ENCODE measurements at places on chromosomes 5 and 9.

- no peak for DNase-seq
Observed at GRCh38 chr5:25066239-25066638, 421.5 kb upstream of the CDH10 start.

DNA sequence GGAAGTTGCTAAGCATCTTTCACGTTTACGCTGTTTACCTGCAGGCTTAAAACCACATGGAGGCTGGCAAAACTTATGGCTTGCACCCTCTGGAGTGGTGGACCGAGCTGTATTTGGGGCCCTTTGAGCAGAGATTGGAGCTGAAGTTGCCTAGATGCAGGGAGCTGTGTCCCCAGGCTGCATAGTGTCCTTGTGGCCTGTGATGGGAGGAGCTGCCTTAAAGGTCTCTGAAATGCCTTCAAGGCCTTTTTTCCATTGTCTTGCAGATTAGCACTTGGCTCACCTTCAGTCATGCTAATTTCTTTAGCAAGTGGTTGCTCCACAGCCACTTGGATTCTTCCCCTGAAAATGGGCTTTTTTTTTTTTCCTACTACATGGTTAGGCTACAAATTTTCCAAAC is 81.5 kb upstream of the CHD1 start:
- no peak for DNase-seq

DNA sequence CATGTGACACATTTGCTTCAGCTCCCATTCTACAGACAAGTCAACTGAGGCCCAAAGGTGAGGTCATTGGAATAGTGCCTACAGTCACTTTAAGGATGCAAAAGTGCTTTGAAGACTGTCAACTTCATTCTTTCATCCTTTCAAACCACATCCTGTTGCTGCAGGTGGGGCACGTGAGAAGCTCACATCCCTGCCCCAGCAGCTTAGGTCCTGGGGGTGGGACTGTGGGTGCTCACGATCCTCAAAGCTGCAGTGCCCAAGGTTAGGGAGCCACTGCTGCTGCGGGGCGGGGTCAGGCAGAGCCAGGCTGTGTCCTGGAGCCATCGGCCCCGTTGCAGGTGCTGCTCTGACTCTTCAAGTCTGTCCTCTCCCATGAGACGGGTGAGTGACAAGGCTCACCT is 57.9 kb upstream of the IER5L start:
- DNase-seq: no peak

DNA sequence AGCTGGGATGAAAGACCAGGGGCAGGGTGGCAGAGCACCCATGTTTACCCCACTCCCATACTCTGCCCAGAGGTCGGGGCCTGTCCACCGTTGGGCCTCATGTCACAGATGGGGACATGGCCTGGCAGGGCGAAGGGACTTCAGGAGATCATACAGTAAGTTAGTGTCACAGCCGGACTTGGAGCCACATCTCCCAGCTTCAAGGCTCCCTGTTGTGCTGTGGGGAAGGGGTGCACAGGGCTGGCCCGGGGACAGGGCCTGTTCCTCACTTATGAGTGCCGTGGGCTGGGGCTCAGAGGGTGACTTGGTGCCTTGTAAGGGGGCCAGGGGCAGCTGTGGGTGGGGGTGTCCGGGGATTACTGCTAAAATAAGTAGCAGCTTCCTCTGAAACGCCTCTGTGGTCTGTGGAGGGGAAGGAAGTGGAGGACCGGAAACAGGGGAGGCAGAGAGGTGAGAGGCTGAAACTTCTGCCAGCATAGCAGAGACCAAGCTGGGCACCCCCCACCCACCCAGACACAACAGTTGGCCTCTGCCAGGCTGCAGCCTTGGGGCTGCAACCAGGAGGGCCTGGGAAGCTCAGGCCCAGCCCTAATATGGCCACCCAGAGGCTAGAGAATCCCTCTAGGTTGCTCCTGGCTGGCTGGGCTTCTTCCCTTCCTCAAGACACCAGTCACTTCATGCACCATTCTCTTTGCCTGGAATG is 41.1 kb upstream of the NEK6 start:
- DNase-seq: peak; percentile 97

DNA sequence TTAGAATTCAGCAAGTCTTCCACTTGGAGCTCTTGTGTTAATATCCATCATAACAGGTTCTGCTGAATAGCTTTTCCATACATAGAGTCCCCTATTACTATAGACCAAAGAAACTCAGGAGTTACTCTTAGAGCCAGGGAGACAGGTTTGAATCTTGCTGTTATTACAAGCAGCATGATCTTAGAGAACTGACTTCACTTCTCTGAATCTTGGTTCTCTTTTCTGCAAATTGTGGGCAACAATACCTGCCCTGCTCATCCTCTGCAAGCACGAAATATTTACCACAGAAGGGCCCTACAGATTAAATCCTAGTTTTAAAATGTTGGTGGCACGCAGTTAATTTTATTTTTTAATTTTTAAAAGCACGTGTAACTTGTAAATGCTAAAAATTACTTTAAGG is 111.7 kb downstream of the TLR4 start:
- no peak for DNase-seq

DNA sequence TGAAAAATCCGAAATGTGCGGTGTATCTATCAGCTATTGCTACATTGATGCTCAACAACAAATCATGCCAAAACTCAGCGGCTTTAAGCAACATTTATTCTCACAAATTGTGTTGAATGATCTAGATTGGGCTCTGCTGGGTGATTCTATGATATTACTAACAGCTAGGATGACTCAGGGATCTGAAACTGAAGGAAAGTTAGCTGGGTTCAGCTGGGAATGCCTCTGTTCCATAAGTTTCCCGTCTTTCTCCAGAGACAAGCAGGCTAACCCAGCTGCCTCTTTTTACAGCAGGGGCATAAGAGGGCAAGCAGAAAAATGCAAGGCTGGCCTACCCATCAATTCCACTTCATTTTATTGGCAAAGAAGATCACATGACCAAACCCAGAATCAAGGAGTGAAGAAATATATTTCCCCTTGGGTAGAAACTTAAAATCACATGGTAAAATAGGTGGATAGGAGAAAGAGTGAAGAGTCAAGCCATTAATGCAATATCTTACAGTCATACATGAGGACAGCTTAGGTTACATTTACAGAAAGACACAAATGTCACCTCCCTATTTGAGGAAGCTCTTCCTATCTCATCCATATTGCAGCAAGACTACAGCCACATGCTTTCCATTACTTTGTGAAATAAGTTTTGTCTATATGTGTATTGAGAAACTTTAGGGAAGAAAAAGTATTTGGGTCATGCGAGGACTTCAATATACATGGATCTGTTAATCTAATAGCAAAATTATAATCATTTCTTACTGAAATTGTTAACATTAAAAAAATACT is 30.8 kb downstream of the IL7R start:
- DNase-seq: no peak

DNA sequence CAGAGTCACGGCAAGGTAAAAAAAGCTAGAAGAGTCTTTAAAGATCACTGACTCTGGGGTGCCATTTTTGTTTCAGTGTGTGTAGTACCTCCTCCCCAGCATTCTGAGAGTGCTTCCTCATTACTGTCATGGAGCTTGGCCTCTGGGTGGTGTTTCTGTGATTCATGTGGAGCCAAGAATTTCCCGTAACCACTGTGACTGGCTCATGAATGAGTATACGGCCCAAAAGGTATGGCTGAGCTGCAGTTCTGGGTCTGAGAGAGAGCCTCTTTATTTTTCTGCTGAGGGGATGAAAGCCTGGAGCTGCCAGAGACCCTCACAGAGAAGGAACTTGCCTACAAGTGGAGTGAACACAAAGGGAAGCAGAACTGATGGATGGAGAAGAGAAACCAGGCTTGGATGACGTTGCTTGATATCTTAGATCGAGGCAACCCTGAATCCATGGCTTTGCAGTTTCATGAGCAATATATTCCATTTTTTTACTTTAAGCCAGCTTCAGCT is 85.6 kb downstream of the PTTG1 start:
- no peak for DNase-seq

DNA sequence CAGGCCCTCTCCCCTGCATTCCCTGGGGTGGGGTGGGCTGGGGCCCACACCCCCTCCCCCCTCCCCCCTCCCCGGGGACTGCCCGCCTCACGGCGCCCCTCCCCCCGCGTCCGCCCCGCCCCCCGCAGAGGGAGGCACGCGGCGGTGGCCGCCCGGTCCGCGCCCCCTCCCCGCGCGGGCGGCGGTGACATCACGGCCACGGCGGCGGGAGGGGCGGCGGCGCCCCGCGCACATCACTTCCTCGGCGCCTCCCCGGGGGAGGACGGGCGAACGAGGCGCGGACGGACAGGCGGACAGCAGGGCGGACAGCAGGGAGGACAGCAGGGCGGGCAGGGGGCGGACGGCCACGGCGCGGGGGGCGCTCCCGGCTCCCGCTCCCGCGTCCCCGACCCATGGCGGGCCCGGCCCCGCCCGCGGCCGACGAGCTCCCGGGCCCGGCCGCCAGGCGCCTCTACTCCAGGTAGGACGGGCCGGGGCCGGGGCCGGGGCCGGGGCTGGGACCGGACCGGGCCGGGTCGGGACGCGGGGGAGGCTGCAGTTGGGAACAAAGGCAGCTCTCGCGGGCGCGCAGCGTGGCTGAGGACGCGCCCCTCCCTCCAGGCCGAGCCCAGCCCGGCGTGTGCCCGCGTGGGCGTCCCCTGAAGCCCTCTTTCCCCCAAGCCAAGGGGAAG is at the start of gene GPSM1:
TSS of gene GPSM1 (plus strand) at position 236 of the 671 bp plus-strand sequence. CDS start at position 393, 157 bp downstream.
- peak; percentile 41 for DNase-seq

DNA sequence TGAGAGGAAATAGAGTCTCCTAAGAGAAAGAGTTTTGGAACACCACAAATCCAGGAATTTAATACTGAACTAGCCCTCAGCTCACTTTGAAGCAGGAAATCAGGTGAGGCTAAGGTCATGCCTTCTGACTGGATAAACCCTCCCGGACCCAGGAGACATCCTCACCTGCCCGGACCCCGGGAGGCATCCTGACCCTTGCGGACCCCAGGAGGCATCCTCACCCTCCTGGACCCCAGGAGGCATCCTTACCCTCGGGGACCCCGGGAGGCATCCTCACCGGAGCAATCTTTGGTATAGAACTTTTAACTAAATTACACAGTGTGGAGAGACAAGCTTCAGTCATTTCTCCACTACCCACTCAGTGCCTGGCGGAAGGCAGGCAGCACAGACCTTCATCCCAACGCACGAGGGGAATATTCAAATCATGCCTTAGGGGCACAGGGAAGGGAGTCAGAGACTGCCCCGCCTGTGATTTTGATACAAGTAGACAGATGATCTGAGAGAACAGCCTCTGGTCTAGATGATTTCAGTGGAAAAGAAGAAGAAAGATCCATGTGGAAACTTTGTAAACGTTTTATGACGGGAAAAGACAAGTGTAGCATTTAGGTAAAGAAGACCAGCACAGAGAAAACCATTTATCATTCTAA is 21.3 kb downstream of the STXBP1 start:
- no peak for DNase-seq

DNA sequence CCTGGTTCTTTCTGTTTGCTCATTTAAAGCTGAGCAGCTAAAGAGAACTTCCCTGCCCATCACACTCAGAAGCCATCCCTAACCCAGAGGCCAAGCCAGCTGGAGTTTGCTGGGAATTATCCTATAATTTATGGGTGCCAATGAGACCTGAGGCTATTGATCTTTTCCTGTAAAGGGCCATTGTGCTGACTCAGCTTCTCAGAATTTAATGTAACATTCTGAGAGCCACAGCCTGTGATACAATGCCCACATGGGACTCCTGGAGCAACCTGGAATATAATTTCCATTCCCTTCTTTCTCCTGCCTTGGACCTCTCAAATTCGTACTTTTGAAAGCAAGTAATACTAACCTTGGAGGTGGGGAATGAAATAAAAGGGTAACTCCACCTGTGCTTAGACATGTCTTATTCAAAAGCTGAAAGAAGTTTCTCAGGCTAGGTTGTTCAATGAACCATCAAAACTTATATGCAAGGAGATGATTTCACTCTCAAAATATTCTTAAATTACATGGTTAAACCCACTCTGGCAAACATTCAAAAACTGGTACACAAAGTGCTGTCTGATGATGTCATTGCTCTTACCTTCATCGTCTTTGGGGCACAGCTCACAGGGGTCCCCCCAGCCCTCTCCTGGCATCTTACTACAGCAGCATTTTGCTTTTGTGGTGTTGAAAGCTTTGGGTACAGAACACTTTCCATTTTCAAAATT is 206.7 kb downstream of the SLC12A2 start:
- DNase-seq: no peak

GRCh38 chr5:65837139-65837538 is 89.2 kb upstream of the ERBIN start:
- no peak for DNase-seq

DNA sequence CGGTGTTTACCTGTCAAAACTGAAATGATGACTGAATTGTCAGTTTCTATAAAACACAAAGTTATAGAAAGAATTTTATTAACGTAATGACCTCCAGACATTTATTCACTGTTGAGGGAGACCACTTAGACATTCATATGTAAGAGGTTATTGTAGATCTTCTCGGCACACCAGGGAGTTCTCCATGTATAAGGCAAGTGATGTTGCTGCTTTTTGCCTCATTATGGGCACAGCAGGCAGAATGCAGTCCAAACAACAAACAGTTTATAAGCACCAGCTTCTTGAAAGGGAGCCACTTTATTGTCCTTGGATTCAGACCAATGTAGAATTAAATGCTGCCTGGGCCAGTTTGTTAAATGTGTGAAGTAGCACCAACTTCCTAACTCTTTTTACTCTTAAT is 66.7 kb downstream of the C7 start:
- no peak for DNase-seq

DNA sequence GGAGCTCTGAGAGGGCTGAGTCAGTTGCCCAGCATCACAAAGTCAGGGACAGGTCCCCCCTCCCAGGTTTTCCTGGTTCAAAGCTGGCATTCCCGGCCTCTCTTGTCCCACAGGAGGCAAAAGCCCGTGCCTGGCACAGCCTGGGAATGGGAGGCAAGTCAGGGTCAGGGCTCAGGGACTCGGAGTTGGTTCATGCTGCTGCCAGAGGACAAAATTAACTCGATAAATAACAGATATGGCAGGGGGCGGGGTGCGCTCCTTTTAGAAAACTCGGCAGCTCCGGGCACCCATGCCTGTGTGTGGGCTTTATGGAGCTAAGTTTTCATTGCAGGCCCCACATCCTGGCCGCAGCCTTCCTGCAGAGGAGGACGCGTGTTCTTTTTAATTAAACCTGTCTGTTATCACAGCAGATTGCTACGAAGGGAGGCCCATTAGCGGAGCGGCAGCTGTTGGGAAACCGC is 62.8 kb upstream of the LMX1B start:
- no peak for DNase-seq

GRCh38 chr9:75096796-75097195 is 8.5 kb downstream of the OSTF1 start:
- no peak for DNase-seq

- no peak for DNase-seq
Observed at GRCh38 chr5:150328515-150328914, 25.8 kb upstream of the ARSI start.

GRCh38 chr9:92725766-92726165 is 38.9 kb downstream of the BICD2 start:
- DNase-seq: no peak

DNA sequence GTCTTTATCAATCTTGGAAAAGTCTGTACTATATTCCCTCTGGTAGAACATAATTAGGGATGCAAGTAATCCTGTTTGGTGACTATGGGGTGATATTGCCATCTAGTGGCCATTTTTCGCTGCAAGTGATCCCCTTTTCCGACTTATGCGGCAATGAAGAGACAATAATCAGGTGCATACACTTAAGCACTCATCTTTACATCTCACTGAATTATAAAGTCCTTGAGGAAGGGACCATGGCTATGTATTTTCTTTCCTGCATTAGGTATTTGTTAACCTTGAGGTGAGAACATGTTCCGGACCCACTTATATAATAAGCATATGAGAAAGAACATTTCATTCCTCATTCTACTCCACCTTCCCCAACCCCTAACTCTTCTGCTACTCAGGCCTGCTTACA is 19.6 kb upstream of the LIX1 start:
- peak; percentile 35 for DNase-seq

All from HL-60 (cell line).